H54 (cell line): ENCODE measurements at places on chromosomes 5 and 9.

GRCh38 chr5:161691911-161692310 lies 6.4 kb downstream of the GABRA6 start:
- DNase-seq, result no peak

DNA sequence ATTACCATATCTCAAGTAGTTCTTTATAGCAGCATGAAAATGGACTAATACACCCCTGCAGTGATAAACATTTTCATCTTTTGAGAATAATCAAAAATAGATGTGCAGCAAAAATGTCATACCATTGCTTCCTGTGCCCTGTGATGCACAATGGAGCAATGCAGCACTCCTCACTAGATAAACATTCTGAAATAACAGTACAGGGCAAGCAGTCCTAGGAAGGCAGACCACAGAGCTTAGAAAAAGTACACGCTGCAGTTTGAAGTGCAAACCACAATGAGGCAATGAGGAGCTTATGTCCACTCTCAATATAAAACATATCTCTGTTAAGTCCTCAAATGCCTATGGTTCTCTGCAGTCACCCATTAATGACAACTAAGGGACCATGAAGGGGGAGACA lies 367.6 kb downstream of the PDE4D start:
- no peak for DNase-seq

- no peak for DNase-seq
Observed at GRCh38 chr9:73260506-73260905, 108.8 kb downstream of the ANXA1 start.

DNA sequence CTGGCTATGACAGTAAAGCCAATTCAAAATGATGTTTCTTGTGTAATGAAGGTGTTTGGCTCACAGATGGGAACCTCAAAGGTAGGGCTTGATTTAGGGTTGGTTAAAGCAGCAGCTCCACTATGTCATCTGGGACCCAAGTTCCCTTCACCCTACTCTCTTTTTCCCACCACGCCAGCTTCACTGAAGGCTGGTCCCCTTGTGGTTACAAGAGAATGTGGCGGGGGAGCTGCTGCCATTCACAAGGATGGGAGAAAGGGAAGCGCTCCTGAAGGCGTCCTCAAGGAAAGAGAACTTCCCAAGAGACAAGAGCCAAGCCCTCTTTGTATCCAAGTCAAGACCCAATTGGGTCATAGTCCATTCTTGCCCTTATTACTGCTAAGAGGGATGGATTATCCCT lies 72.7 kb downstream of the NTRK2 start:
- DNase-seq, result no peak

- peak; percentile 63 for DNase-seq
Observed at GRCh38 chr5:172149073-172149472, 39.0 kb downstream of the STK10 start.

DNA sequence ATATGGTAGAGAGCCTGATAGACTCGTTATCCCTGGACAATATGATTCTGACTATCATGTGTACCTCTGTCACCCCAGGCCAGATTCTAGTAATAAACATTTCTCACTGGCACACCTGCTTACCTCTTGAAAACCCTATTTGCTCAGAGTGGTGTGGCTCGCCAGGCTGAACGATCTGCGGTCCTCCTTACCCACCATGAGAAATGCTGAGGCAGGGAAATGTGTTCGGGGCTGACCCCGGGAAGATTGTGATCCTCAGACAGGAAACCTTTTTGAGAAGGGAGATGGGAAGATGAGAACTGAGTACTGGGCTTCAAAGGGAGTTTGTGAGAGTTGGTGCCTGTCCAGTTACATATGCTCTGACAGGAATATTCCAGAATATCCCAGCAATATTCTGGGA lies 10.7 kb upstream of the PRXL2C start:
- DNase-seq, result no peak

DNA sequence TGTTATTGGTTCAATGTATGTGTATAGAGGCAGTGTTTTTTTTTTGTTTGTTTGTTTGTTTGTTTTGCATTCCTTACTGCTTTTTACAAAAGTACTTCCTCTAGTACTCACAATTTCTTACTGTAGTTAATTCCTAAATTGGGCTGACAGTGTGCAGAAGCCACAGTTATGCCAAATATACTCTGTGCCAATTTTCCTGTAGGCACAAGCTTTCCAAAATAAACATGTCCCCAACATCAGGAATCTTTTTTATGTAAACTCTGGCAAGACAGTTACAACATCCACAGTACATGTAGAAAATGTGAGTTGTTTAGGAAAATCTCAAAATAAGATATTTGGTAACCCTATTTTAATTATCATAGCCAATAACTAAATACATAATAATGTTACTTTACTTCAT lies 161.6 kb upstream of the TSLP start:
- no peak for DNase-seq

DNA sequence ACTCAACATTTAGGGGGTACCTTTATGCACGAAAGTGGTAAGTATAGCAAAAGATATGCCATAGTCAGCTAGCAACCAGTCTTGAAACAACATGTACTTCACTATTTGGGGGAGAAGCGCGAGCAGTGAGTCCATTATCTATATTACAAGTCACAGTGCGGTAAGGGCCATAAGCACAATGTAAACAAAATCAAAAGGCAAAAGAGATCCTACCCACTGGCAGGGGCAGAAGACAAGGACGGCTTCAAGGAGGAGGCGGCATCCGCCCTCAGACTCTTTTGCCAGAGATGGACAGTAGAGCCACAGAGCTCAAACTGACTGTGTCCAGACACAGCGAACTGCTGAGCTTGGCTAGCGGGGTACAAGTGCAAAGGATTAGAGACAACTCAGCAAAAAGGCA lies 9.6 kb downstream of the MAPK9 start:
- DNase-seq, result no peak

DNA sequence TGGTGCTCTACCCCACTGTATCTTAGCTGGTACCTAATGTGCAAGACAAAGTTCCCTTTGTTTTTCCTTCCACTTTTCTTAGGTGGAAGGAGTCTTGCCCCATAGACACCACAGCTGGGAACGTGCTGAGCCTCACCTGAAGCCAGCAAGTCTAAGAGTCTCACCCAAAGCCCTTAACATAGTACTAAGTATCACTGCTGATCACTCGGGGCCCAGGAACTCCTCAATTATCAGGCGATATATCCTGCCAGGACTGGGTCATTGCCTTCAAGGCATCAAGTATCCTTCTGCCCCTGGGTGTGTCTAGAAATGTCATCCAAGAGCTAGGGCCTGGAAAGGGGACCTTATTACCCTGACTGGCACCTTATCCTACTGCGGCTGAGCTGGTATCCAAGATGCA lies 123.9 kb downstream of the PTPRD start:
- DNase-seq, result no peak

DNA sequence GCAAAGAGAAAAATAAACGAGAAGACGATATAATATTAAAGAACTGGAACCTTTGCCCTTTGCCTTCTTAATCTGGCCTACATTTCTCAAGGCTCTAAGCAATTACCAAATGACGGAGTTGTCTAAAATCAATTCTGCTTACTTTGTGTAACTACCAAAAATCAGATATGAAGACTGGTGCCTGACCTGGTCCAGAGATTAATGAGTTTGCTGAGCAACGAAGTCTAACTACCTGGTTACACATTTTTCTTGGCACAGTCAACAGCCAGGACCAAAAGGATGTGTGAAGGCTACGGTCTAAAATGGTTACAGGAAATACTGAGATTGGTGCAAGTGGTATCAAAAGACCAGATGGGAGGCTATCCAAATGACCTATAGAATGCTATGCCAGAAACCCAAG lies 17.8 kb upstream of the IFNE start:
- no peak for DNase-seq

DNA sequence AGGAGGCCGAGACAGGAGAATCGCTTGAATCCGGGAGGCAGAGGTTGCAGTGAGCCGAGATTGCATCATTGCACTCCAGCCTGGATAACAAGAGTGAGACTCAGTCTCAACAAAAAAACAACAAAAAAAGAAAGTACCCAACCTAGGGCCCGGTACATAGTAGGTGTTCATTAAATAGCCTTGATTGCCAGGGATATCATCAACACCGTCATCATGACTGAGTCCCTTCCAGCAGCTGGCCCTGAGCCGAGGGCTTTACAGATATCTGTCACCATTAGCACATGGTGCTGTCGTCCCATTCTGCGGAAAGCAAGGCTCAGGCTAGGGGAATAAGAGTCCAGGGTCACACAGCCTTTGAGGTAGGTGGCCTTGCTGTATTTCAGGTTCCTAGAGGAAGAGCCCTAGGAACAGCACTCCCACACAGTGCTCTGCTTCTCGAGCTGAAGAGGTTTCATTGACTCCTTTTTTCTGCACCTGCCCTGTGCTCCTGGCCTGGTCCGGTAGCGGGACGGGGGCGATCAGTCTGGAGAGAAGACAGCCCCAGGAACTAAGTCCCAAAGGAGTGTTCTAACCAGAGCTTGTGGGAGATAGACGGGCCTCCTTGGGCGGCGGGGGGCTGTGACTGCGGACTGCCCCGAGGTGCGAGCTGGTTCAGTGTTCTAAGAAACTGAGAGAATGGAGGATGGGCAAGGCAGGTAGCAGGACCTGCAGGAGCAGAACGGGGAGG lies 48.2 kb downstream of the CXXC5 start:
- no peak for DNase-seq

- DNase-seq, result no peak
Observed at GRCh38 chr5:115648056-115648455, 22.2 kb upstream of the TMED7 start.
